Globus pallidus (tissue), 1 donor: ENCODE measurements at places on chromosomes 12 and 14.
A peak's percentile ranks its signal among the peaks of the same experiment; 100 is the strongest.

DNA sequence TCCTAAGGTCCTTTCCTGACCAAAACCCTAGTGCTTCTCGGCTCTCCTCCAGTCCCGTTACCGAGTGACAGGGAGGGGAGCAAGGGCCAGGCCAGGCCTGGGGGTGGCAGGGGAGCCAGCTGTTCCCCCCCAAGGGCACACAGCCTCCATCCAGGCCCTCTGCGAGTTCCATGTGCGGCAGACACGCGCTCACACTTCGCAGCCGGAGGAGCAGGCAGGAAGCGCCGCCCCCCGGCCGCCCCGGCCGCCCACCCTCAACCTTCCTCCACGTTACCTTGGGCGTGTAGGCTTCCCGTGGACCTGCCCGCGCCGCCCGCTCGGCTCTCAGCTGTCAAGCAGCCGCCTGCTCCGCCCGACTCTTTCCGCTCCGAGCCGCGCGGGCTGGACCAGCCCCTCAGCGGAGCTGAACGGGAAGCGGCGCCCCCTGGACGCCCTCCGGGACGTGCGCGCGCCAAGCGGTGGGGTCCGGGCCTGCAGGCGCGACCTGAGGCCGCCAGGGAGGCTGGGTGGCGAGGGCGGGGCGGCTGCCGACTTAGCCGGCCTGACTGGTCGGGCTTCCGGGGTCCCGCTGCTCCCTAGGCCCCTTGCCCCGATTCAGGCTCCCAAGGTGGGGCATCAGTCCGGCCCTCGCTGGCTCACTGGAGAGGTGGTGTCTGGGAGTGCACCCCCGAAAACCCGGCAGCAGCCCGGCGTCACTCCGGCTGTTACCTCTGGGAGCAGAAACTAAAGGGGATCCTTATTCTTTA is at the start of gene CRACR2A:
CRACR2A (minus strand) TSS at position 369 of the 746 bp plus-strand sequence. CDS start 56,110 bp downstream, outside the sequence.
- DNase-seq: peak; percentile 10

DNA sequence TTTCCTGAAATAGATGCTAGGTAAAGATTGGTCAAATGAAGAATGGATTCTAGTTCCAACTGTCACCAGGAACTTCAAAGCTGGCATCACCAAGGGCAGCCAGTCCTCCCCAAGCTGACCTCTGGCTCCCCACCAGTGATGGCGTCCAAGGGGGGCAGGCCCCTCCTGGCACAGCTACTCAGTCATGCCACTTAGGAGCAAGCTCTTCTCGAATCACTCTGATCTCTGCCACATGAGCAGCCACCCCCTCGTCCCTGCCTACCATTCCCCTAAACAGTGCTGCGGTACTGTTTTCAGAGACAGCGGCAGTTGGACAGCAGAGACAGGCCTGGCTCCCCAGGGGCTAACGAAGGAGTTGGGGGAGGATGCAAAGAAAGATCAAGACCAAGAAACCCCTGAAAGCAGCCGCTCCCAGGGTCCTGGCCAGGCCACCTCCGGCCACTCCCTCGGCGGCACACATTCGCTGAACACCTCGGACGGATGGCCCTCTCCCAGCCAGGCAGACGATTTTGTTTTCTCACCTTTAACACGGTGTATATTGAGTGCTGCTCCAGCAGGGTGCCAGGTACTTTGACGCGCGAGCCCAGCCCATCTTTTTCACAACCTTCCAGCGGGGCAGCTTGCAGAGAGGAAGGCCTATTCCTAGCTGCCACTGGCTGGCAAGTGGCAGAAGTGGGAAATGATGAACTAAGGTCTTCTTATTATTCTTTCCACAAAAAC is 47.4 kb downstream of the ARL6IP4 start:
- DNase-seq: no peak

- no peak for DNase-seq
These were observed 27.2 kb upstream of the NT5DC3 start for GRCh38 chr12:103868215-103868614.

DNA sequence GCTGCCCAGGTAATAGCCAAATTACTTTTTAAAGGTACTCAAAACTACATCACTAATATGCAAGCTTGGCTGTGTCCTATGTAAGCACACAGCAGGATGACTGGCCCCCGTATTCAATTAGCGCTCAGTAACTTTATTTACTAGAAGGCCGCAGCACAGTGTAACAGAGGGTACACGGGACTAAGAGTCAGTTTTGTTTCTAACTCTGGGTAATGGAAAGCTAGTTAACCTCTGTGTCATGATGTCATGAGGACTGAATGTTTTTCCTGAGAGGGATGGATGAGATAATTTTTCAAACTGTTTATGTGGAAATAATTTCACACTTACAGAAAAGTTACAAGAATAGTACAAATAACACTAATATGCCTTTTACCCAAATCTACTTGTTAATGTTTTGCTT is 27.1 kb downstream of the GALNT4 start:
- DNase-seq: no peak

GRCh38 chr12:12748044-12748443 is 30.9 kb downstream of the CDKN1B start:
- no peak for DNase-seq
